ENCODE measurements at places on chromosomes 11 and 22. TPM values are rescaled to one million over a fixed set of nuclear protein-coding genes. Genes with fewer than 3 reads are reported as not detected.

APOA4 gene
- total RNA-seq = not detected

- no peaks in the 10 kb centered on the region for H3K27me3 ChIP-seq
- H3K4me3 ChIP-seq = no peak overlapping the region
- H3K4me1 ChIP-seq = peaks cover 24% of the 10 kb centered on the region
These were observed 5.9 kb downstream of the MARK2 start for GRCh38 chr11:63844836-63845235.

- H3K27ac ChIP-seq = no peak overlapping the region
- no peak overlapping the region for H3K4me3 ChIP-seq
- DNase-seq = peak; percentile 26
- peaks cover 30% of the 10 kb centered on the region for H3K27me3 ChIP-seq
These were observed 3.5 kb downstream of the MUC5B start for GRCh38 chr11:1226226-1226985.

IRAG1 gene
- 6.7 TPM for total RNA-seq

- DNase-seq = no peak
- H3K36me3 ChIP-seq = no peaks in the 10 kb centered on the region
- no peak overlapping the region for H3K27ac ChIP-seq
- no peak overlapping the region for H3K4me3 ChIP-seq
These were observed 24.9 kb downstream of the CLPB start for GRCh38 chr11:72409458-72409857.

CCDC117 gene
- total RNA-seq = 15.4 TPM

DNA sequence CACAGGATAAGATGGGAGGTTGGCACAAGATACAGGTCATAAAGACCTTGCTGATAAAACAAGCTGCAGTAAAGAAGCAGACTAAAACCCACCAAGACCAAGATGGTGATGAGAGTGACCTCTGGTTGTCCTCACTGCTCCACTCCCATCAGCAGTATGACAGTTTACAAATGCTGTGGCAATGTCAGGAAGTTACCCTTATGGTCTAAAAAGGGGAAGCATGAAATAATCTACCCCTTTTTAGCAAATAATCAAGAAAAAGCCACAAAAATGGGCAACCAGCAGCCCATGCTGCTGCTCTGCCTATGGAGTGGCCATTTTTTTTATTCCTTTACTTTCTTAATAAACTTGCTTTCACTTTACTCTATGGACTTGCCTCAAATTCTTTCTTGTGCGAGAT lies 8.7 kb upstream of the PIWIL4 start:
- no peaks in the 10 kb centered on the region for H3K27me3 ChIP-seq
- no peak overlapping the region for H3K4me3 ChIP-seq
- no peak for DNase-seq
- peaks cover 6% of the 10 kb centered on the region for H3K4me1 ChIP-seq
- H3K36me3 ChIP-seq = no peaks in the 10 kb centered on the region
- H3K27ac ChIP-seq = no peak overlapping the region

GRCh38 chr11:16917941-16918340 lies 96.3 kb downstream of the PLEKHA7 start:
- no peak for DNase-seq
- H3K27me3 ChIP-seq = no peaks in the 10 kb centered on the region
- no peak overlapping the region for H3K4me3 ChIP-seq
- H3K36me3 ChIP-seq = no peaks in the 10 kb centered on the region
- H3K4me1 ChIP-seq = peaks cover 5% of the 10 kb centered on the region

ABCC8 gene
- 1.3 TPM for total RNA-seq

DNA sequence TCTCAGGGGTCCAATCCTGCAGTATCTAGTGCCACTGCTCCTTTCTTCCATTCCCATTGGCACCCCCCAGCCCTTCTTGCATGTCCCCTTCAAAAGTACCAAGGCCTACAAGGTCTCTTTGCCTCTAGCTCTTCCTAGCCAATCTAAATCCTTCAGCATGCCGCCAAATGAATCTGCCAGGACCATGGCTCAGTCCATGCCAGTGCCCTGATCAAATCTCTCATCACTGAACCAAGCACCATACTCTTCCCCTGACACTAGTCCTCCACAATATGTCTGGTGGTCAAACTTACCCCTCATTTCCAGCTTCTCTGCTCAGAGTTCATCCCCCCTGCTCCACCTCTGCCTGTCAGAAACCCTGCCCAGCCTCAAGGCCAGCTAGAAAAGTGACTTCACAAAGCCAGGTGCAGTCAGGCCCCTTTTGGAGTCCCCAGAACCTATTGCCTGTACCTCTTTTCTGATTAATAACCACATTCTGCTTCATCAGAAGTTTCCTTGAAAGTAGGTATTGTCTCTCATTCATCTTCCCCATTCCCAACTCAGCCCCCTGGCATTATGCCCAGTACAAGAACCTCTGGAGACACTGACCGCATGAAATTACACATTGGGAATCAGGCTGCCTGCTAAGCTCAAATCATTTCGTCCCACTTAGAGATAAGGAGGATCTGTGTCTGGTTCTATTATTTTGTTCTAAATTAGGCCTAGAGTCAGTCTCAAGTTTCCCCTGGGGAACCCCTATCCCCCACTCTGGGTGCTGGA lies 11.4 kb downstream of the FEN1 start:
- no peaks in the 10 kb centered on the region for H3K4me1 ChIP-seq
- no peak overlapping the region for H3K4me3 ChIP-seq
- DNase-seq = peak; percentile 15
- no peaks in the 10 kb centered on the region for H3K27me3 ChIP-seq
- H3K36me3 ChIP-seq = peaks cover 71% of the 10 kb centered on the region
